KG1 (cell line): ENCODE measurements at places on chromosomes 11 and 22.

DNA sequence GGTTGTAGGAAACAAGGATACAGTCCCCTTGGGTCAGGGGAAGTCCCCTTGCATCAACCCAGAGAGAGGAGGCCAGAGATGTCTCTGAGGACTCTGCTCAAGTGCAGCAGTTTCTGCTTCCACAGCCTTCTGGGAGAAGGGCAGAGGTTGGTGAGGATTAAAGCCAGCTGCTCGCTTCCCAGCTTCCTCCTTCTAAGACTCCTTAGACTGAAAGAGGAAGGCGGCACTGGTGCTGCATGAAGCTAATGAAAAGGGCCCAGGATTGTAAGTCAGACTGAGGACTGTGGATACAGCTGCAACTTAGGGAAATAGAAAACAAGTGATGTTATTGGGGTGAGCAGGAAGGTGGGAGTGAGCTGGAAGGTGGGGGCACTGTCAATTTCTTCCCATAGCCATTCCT is at the start of gene OR52K1:
Gene OR52K1 (plus strand): TSS at position 202 of the 400 bp plus-strand sequence. CDS start 6,255 bp downstream, outside the sequence.
- DNase-seq: no peak

- DNase-seq: no peak
Measured at GRCh38 chr11:6856871-6857270, 6.0 kb upstream of the OR10A2 start.

DNA sequence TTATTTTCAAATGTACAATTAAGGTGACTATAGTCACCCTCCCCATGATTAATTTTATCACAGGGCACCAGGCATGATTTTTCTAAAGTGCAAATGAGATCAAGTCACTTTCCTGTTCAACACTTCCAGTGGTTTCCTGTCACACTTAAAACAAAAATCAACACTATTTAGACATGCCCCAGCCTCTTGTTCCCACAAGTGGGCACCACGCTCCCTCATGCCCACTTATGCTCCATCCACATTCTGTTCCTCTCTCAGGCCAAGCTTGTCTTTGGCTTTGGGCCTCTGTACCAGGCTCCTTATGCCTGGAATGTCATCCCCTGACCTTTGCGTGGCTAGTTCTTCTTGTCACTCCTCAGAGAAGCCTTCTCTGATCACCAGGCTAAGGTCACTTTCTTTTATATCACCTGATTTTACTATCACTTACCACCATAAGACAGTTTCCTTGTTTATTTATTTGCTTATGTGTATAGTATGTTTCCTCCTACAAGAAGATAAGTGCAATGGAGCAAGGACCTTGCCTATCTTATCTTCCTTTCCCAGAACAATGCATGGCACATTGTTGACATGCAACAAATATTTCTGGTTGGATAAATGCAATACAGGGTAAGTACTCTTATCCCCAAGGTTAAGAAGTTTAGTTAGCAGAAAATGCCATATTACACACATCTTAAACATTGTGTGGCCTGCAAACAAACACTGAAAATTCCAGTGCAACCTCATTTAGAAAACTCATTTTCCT is 50.9 kb upstream of the PANX1 start:
- DNase-seq: no peak

DNA sequence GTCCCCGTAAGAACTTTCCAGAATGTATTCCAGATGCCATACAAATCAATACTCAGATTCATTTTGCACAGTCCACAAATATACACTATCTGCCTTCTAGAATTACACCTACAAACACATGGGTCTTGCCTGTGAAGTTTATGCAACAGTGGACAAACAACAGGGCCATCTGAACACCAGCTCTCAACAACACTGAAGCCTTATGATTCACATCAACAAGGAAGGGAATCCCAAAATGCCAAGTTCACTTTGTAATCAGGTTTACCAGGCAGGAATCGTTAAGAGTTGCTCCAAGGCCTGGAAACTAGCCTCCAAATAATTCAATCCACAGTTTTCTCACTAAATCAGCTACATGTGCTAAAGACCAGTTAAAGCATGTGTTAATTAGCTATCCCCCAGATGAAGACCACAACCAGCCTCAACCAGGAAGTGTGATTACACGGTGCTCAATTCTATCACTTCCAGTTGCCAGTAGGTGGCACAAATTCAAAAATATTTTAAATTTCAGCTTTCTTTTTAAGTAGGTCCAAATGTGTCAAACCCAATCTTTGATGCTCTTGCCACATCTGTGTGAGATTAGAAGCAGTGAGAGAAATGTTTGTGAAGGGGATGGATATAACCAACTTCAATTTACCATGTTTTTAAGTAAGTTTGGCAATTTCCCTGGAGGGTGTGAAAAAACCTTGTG is 139.1 kb upstream of the BDNF start:
- DNase-seq: no peak

GRCh38 chr22:20249797-20250354 is 18.2 kb downstream of the RTN4R start:
- no peak for DNase-seq

GRCh38 chr22:47681411-47682165 is 919.1 kb downstream of the TBC1D22A start:
- DNase-seq: no peak

DNA sequence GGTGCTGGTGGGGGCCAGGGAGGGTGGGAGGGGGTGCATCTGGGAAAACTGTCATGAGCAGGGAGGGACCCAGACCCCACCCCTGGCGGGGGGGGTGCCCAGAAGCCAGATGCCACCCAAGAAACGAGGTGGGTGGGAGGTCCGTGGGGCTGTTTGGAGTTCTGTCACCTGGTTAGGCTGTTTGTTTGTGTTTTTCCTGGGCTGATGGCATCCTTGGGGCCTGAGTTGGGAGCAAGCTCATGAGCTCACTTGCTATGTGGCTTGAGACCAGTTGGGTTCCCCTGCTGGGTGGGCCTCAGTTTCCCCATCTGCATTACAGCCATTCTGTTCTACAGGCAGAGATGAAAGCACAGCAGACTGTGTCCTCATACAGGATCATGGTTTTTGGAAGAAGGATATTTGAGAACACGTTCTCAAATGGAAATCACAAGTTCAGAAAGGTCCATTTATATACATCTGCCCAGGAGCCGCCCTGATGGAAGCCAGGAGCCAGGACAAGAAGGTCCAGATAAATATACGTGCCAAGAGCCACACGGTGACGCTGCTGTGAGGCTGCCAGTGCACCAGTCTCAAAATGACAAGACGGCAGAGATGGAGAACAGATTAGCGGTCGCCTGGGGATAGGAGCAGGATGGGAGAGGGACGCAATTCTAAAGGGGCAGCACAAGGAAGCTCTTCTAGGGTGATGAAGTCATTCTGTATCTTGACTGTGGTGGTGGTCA is 312.9 kb downstream of the MN1 start:
- DNase-seq: no peak

DNA sequence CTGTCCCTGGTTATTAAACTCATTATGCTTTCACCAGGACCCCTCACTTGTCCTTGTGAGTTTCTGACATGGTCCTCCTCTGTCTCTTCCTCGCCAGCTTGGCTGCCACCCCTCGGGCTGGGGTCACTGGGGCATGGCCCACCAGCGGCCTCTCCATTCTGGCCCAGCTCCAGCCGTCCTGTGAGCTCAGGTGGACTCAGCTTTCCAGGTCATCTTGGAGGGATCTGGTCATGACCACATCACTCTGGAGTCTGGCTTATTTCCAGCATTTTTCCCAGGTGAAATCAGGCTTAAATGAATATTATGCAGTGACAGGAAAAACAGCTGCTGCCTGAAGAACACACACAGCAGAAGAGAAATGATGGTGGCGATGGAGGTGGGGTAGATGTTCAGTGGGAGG is 224.5 kb downstream of the ADAMTS15 start:
- no peak for DNase-seq

- DNase-seq: no peak
Measured at GRCh38 chr11:14315130-14315529, 43.9 kb downstream of the RRAS2 start.

DNA sequence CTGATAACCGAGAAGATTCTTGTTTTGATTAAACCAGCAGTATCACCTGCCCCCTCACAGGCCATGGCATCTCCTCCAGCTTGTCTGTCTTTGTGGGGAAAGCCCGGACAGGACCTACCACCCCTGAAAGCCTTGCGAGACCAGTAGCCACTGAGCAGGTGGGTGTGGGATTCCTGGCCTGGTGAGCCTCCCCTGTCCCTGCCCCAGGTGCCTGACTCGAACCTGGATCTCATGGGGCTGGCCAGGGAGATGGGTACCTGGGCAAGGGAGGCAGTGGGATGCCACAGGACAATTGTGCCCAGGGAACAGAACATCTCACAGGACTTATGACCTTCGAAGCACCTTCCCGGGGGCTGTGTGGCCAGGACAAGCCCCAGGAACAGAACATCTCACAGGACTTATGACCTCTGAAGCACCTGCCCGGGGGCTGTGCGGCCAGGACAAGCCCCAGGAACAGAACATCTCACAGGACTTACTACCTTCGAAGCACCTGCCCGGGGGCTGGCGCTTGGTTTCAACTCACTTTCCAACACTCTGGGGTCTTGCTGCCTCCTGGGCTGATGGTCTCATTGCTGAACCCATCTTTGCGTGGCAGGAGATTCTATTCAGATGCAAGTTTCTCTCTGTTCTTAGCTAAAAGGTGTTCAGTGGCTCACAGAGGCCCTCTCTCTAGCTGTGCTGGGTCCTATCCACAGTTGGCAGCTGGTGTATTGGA is 854.5 kb downstream of the BRD1 start:
- no peak for DNase-seq

- no peak for DNase-seq
Measured at GRCh38 chr11:57622263-57622662, 24.8 kb downstream of the SERPING1 start.

DNA sequence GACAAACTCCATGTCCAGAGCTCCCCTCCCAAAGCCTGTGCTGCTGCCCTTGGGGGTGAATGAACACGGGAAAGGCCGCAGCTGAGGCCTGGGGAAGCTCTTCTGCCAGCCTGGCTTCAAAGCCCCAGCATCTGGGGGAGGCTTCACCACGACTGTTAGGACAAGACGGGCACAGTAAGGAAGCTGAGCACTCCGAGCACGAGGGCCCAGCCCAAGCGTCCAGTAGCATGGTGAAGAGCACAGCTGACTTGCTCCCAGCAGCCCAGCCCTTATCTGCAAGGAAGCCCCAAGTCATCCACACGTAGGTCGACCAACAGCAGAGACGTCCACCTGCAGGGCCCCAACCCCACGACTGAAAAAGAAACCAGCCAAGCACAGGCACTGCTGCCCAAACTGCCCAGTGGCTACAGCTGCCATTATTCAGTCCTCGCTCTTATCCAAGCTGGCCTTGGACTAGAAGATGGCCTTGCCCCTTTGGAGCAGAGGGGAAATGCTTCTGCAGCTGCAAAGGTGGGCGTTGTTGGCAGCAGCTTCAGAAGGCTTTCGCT is 62.5 kb downstream of the SHANK2 start:
- no peak for DNase-seq

GRCh38 chr11:28615542-28615941 is 507.4 kb downstream of the METTL15 start:
- DNase-seq: no peak

DNA sequence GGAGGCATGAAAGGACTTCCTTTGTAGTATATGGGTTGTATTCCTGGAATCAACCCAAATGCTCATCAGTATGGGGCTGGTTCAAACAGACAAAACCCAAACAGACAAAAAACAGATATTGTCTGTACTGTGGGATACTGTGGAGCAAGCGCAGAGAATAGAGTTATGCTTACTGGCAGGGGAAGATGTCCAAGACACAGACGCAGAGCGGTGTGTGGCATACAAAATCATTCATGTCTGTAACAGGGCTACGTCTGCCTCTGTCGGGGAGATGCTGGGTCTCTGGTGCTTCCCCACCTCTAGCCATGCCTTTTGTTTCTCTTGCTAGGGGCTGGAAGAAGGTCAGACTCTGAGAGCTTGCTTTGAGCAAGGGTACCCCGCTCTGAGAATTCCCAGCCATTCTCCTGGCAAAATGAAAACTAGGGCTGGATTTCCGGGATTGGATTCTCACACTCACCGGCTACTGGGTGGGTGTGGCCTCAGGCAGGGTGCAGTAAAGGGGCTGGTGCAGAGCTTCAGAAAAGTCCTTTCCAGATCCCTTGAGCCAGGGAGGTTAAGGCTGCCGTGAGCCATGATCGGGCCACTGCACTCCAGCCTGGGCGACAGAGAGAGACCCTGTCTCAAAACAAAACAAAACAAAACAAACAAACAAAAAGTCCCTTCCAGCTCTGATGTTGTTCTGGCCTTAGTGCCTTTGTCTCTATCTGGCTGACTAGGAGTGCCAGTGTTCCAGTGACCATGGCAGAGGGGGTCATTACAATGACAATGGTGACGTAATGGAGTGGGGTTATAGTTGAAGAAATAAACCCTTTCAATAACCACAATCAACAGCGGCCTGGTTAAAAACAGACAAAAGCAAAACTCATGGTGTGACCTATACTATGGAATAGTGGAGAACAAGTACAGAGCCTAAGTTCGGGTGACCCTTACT is 2.9 kb upstream of the ABCC8 start:
- no peak for DNase-seq

GRCh38 chr11:6572215-6572614 is 31.2 kb downstream of the RRP8 start:
- DNase-seq: no peak

DNA sequence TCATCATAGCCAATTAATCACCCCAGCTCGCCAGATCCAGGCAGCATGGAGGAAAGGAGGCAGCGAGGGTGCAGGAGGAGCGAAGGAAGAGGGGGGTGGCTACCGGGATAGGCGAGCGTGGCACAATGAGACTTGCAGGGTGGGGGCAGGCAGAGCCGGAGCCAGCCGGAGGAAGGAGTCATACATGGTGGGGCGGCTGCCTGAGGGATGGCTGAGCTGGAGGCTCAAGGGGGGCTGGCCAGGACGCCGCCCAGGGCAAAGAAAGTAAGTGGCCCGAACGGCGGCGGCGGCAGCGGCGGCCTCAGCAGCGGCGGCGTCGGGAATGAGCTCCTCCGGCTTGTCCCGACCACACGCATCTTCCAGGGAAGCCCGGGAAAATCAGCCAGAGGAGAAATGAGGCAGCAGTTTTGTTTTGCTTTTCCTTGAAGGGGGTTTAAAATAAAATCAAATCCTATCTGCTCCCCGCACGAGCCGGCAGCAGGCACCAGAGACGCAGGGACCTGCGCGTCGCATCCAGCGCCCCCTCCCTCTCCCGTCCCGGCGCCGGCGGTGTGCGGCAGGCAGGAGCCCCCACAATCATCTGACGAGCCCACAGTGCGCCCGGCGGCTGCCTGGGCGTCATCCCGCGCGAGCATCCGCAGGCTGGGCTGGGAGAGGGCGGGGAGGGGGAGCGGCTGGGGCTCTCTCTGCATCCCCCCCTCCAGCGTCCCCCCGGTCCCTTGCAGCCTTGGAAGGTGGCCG is 263.6 kb downstream of the CTTN start:
- no peak for DNase-seq
